Camera-type eye (tissue), 1 donor: ENCODE measurements at places on chromosomes 12 and 14. TPM values are rescaled to one million over a fixed set of nuclear protein-coding genes. Genes with fewer than 3 reads are reported as not detected.

The OLR1 gene
- total RNA-seq: 0.60 TPM

The ITGA5 gene
- total RNA-seq: 45.5 TPM

The LRP6 gene
- total RNA-seq: 110 TPM

The ACSM4 gene
- not detected for total RNA-seq

The KRT6C gene
- total RNA-seq: not detected

The SLC10A1 gene
- total RNA-seq: not detected

The RAB15 gene
- 9.0 TPM for total RNA-seq

The MMP19 gene
- total RNA-seq: 2.3 TPM

The ACTN1 gene
- 80.4 TPM for total RNA-seq

The ZNF891 gene
- 9.5 TPM for total RNA-seq

The KLRC2 gene
- total RNA-seq: not detected
